ENCODE measurements at places on chromosomes 5 and 9. TPM values are rescaled to one million over a fixed set of nuclear protein-coding genes. Genes with fewer than 3 reads are reported as not detected.

The TAF9 gene
- polyA plus RNA-seq: 75.0 TPM

The KIF24 gene
- polyA plus RNA-seq: 0.19 TPM

The RNF14 gene
- polyA plus RNA-seq: 105 TPM

The KIF12 gene
- polyA plus RNA-seq: 0.08 TPM

The C9orf153 gene
- 0.50 TPM for polyA plus RNA-seq

The KCNT1 gene
- 0.21 TPM for polyA plus RNA-seq

The KIF20A gene
- polyA plus RNA-seq: 0.12 TPM

- DNase-seq: no peak
Measured at GRCh38 chr5:143352691-143353090, 50.8 kb downstream of the NR3C1 start.

DNA sequence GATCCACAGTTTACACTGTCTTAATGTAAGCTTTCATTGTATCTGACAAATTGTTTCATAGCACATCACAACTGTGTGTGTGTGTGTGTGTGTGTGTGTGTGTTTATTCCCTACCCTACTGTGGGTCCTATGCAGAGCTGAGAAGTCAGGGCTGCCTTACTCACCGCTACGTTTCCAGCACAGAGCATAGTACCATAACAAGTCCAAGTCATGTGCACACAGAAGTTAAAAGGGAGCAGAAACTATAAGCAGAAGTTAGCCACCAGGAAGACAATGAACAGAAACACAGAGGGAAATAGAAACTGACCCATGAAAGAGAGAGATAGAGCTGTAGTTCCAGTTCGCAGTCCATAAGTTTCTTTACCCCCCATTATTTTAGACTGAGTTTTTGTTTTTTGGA, 38.2 kb upstream of the DMXL1 start:
- no peak for DNase-seq

DNA sequence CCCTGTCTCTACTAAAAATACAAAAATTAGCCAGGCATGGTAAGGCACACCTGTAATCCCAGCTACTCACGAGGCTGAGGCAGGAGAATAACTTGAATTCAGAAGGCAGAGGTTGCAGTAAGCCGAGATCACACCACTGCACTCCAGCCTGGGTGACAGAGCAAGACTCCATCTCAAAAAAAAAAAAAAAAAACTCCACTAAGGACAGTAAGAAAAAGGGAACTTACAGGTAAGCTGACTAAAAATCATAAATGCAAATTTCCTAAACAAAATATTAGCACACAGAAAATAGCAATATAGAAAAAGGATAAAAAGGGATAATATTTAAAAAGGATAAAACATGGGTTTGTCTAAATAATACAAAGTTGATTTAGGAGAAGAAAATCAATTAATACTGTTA, 27.9 kb upstream of the HNRNPA0 start:
- DNase-seq: no peak

DNA sequence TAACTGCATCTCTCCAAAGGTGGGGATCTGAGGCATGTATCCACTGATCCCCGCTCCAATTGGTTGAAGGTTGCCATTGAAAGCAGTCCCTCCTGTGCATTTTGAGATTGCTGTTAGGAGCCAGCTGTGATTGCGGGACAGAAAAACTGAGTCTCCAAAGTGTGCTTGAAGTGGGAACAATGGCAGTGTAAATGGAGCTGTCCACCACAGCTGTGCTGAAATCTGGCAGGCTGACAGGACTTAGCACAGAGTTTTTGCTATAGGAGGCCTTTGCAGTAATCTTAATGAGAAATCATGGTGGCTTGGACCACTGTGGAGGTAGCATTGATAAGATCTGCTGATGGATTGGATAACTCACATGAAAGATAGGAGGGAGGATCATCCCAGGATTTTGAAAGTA, 3.3 kb downstream of the RNF20 start:
- no peak for DNase-seq

DNA sequence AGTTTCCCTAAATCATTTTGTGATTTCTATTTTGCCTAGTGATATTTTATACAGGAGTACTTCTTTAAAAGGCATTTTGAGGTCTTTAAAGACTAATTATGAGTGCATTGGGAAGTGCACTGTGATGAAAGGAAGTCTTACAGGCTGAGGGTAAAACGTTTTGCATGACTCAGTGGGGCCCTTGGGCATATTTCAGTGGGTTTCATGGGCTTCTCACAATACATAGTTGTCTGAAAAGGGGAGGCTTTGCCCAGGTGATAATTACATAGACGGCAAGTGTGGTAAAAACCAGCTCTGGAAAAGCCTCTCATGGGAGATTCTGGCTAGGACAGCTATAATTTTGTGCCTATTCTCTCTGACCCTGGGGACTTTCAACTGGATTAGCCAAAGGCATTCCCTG, 387.2 kb downstream of the ARHGEF28 start:
- no peak for DNase-seq

- no peak for DNase-seq
Measured at GRCh38 chr5:99089822-99090549, 161.2 kb upstream of the CHD1 start.

DNA sequence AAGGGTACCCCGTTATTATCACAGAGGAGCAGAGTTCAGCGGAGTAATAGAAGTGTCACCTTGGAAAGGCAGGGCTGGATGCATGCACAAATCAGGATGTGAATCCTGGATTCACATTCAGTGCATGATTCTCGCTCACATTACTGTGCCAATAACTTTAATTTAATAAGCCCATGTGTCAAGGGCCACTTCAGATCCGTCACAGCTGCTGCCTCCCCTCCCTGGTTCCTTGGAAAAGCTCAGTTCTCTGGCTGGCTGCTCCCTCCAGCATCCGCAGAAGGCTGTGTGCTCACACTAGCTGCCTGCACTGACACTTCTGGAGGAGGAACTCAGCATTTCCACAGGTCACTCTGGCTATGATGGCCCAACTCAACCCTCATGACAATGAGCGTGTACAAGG, 256.8 kb upstream of the ADAMTS16 start:
- DNase-seq: no peak

- DNase-seq: no peak
Measured at GRCh38 chr5:112077180-112077579, 320.2 kb upstream of the NREP start.

DNA sequence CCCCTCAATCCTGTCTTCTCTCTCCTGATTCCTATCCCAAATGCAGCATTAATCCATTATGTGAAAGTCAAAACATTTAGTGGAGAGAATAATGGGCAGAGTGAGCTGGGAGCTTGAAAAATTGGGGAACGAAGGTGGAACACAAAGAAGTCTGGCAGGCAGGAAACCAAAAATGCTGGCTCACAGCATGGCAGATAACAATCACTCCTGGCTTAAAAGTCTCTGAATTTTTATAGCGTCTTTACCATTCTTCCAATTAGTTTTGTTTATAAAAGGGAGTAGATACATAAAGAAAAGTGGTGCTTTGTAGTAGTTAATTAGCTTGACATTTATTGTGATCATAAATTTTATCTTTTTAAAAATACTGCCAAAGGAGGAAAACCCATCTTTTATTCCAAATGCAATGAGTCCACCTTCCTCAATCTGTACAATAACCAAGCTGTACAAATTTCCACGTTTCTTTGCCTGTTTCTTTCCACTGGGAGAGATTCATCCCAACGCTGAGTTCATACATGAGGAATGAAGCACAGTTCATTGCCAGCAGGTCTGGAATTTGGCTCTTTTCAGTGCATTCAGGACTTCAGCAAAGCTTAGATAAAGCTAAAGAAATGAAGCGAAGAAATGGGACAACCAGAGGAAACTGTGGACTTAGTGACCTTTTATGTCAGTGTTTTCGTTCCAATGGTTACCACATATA, 174.7 kb downstream of the HMHB1 start:
- DNase-seq: peak; percentile 23

DNA sequence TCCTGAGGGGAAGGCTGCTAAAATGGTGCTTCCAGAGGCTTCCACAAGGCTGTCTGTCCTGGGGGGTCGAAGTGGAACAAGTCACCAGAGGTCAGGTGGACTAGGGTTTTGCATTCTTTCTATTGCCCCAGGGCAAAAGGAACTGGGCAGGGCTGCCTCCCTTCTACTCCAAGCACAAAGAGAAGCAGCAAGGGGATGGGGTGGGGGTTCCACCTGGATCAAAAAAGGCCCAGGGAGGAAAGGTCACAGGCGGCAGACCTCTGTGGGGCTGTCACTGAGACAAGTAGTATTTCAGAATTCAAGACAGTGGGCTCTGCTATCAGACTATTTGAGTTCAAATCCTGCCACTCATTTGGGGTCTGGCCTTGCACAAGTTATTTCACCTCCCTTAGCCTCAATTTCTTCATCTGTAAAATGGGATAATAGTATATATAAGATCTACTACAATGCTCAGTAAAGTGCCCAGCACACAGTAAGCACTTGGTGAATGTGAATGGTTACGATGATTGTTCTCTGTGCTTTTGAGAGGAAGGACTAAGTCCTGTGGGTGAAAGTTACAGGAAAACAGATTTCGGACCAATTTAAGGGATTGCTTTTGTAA, 1.9 kb upstream of the ARSI start:
- DNase-seq: no peak

DNA sequence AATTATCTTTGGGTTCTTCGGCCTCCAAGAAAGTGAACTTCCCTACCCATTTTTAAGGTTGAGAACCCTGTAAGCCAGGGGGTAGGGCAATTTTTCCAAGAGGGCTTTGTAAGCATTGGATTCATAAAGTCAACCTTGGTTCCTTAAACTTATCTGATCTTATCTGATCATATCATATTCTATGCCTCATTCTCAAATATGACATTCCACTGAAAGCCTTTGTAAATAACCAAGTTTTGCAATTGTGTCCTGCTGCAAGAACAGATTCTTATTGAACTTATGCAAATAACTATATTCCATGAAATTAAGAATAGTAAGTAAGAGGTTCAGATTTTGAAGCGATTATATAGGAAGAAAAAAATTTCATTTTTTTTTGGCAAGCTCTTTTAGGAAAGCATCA, 649.5 kb downstream of the LRRC70 start:
- DNase-seq: no peak

- DNase-seq: no peak
Measured at GRCh38 chr9:6383551-6384225, 29.3 kb upstream of the UHRF2 start.

GRCh38 chr9:135037521-135038250, 49.8 kb upstream of the OLFM1 start:
- no peak for DNase-seq

GRCh38 chr9:36878986-36879982, 154.8 kb downstream of the PAX5 start:
- DNase-seq: no peak

DNA sequence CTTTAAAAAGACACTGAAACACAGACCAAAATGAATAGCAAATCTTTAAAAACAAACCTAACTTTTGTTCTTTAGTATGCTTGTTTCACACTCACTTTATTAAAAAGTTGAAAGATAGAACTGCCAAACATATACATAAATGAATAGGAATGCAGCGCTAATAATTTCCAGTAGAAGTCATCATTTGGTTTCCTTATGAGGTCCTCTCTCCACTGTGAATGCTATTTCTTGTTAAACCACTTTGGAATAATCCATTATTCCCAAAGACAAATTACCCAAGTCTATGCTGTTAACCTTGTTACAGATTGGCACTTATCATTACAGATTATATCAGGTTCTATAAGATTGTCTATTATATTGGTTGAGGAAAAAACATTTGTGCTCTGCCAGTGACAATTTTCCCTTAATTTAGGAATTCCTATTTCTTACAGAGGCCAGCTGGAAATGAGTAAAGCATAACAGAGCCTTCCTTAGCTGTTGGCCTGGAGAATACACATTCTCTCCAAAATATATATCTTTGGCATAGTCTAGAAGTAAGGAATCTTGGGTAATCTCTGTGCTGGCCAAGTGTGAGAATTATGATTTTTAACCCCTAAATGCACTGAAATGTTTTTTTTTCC, 29.3 kb upstream of the MINAR2 start:
- no peak for DNase-seq

GRCh38 chr5:157926977-157927376, 68.0 kb upstream of the CLINT1 start:
- DNase-seq: no peak

All from heart left ventricle (tissue), 16 donors.